Stimulated activated CD8-positive, alpha-beta memory T cell treated with anti-CD3 and anti-CD28 coated beads, Interleukin-7, amount 100 ng/mL, for 1 hour (primary cell): ENCODE measurements at places on chromosomes 5 and 9.

DNA sequence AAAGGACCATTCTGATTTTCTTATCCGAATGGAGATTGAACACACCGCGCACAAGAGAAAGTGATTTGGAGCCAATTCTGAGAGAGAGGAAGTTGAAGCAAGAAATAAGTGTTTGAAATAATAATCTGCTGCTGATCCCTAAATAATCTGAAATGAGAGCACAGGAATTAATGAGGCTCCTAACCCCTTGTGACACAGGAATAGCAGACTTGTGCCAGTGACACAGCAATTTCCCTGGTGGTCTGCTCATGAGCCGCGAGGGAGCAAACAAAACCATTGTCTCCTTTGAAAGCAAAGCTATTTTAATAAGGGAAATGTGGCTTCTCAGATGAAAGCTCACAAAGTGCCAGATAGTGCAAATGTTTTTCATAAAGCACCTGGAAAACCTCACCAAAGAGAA lies 936.1 kb upstream of the WWC1 start:
- no peak for DNase-seq

GRCh38 chr5:121974261-121974660 lies 12.5 kb downstream of the SRFBP1 start:
- no peak for DNase-seq

DNA sequence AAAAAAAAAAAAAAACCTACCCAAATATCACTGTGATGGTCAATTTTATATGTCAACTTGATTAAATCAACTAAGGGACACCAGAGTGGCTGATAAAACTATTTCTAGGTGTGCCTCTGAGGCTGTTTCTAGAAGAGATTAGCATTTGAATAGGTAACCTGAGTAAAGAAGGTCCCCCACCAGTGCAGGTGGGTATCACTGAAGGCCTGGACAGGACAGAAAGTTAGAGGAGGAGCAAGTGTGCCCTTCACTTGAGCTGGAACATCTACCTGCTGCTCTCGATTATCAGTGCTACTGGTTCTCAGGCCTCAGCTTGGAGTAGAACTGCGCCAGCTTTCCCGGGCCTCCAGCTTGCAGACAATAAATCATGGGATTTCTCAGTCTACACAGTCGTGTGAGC lies 88.7 kb downstream of the TLE1 start:
- no peak for DNase-seq

GRCh38 chr5:122736086-122736845 lies 38.6 kb upstream of the SNX2 start:
- DNase-seq, result no peak

- no peak for DNase-seq
Measured at GRCh38 chr5:175681045-175681967, 23.4 kb downstream of the HRH2 start.

- DNase-seq, result no peak
Measured at GRCh38 chr5:178380086-178380485, 147.5 kb upstream of the PHYKPL start.

DNA sequence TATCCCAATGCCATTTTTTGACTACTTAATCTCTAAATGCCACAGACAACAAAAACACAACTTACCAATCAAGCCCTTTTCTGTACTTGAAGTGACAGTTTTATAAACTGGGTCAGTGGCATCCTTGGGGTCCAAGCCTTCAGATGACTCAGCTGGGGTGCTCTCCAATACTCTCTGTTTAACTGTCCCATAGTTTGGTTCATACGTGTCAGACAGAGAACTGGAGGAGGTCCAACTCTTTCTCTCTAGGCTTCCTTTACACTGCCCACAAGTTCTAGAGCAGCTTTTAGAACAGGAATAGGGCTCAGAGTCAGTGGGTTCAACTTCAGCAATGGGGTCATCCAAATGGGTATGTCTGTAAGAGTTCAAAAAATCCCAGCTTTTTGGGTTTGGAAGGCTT lies 166.9 kb downstream of the CDC42SE2 start:
- no peak for DNase-seq

- DNase-seq, result no peak
Measured at GRCh38 chr5:97408331-97408730, 225.3 kb upstream of the RIOK2 start.

GRCh38 chr5:134112726-134113362 lies 1.6 kb upstream of the TCF7 start:
- no peak for DNase-seq

- DNase-seq, result no peak
Measured at GRCh38 chr5:57137401-57137800, 36.5 kb upstream of the GPBP1 start.

GRCh38 chr9:134242706-134243105 lies 78.3 kb upstream of the RNU6ATAC start:
- DNase-seq, result no peak

- DNase-seq, result no peak
Measured at GRCh38 chr9:29741169-29741568, 2167.9 kb upstream of the C9orf72 start.

- no peak for DNase-seq
Measured at GRCh38 chr5:78533356-78533755, 115.2 kb downstream of the LHFPL2 start.

DNA sequence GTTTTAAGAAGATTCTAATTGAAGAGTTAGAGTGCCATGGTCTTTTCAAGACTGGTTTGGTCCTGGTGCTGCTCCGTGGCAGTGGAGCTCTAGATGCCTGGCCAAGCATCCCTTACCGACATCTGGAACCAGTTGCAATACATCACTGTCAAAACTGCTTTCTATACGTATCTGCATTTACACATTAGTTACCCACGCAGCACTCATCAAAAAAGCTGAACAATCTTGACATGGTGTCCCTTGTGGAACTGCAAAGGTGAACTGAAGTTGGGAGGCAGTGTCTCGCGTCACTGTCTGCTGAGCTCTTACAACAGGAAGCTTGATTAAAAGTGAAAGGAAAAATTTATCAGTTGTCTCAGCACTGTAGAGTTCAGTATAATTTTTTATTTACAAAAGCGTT lies 82.6 kb downstream of the PBX3 start:
- no peak for DNase-seq
